ENCODE measurements at places on chromosomes 3 and 15.

GRCh38 chr15:89928421-89928820 is 15.7 kb upstream of the ARPIN start:
- no peak for DNase-seq

DNA sequence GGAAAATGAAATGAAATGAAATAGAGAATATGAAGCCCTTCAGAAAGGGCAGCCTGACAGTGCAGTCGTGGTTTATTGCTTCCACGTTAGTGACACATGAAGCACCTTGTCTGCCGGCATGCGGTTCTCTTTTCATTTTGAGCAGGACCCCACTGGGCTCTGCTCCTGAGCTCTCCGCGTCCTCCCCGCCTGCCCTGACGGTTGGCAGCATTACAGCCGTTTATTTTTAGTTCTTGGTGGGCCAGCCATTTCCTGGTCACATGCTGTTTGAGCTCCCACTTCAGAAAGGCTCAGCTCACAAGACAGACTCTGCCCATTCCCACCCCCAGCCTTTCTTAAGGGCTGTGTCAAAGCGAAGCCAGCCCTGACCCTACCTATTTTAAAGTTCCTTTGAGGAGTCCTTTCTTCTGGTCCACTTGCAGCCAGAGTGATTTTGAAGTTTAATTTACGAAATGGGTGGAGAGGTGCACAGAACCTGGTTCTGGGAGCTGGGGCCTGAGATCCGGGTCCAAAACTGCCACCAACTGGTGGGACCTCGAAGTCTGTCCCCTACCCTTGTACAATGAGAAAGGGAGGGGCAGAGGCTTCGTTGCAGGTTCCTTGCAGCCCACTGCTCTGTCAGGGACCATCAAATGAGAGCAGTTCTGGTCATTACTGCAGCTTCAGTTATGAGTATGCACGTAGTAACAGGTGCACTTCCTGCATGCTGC is 60.1 kb downstream of the MGLL start:
- DNase-seq, result no peak

GRCh38 chr15:58221591-58222241 is 83.5 kb downstream of the AQP9 start:
- no peak for DNase-seq

- DNase-seq, result peak; percentile 33
Measured at GRCh38 chr3:177196456-177197040, 734 bp downstream of the TBL1XR1 start.

GRCh38 chr3:111850537-111850936 is 8.5 kb upstream of the PHLDB2 start:
- DNase-seq, result no peak

GRCh38 chr3:115999001-115999585 is 375.8 kb downstream of the GAP43 start:
- no peak for DNase-seq

- no peak for DNase-seq
Measured at GRCh38 chr3:125324341-125324740, 50.8 kb downstream of the ZNF148 start.

GRCh38 chr3:49351521-49352011 is 6.6 kb downstream of the GPX1 start:
- peak; percentile 98 for DNase-seq

- DNase-seq, result no peak
Measured at GRCh38 chr3:10292505-10293419, at the start of gene GHRL. Gene GHRL (minus strand): TSS chr3:10292947. CDS start chr3:10290180, 2,767 bp downstream.

GRCh38 chr15:68990231-68990991 is 24.1 kb upstream of the NOX5 start:
- no peak for DNase-seq

DNA sequence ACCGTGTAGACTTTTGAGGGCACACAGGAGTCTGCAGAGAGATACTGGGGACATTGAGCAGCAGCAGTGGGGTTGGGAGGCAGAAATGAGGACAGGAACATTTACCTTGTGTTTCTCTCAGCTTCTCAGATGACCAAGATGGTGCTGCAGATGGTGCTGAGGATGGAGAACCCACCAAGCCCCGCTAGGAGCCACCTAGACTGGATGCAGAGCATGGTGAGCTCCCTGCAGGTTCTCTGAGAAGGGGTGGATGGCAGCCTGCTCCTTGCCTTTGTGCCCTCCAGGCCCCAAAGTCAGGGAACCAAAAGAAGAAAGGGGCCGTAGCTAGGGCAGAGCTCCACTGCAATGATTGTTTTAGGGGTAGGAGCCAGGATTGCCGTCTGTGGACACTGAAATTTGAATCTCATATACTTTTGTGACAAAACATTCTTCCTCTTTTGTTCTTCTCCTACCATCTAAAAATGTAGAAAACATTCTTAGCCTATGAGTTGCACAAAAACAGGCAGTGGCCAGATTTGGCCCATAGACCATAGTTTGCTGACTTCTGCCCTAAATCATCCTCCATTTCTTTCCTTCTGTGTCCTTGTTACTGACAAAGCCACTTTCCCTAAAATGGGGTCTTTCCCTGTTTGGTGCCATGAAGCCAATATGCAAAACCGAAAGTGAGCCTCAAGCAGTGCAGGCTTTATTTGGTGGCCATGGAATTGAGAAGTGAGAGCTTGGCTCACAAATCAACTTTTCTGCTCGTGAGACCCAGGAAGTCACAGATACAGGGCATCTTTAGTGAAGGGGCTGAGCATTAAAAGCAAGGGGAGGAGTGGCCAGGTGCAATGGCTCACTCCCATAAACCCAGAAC is 11.9 kb upstream of the MUC20 start:
- DNase-seq, result no peak

- DNase-seq, result peak; percentile 83
Measured at GRCh38 chr15:62928242-62928999, 114.1 kb upstream of the TPM1 start.

GRCh38 chr15:71109130-71109529 is 6.1 kb upstream of the THSD4 start:
- DNase-seq, result no peak

- DNase-seq, result no peak
Measured at GRCh38 chr15:95329362-95329761, 1001.1 kb upstream of the NR2F2 start.

DNA sequence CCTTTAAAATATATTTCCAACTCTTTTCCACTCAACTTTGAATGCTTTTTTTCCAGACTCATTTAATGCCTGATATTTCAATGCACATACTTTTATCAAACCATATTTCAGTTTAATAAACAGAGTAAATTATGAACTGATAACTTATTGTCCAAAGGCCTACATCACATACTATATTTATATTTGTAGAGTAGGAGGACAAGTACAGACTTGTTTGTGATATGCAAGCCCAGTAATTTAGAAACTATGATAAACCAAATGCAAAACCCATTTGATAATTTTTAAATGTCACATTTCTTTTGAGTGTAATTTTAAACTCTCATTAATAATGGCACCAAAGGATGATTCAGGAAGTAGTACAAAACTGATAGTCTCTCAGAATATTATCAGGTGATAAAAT is 3.3 kb downstream of the RFX7 start:
- no peak for DNase-seq

DNA sequence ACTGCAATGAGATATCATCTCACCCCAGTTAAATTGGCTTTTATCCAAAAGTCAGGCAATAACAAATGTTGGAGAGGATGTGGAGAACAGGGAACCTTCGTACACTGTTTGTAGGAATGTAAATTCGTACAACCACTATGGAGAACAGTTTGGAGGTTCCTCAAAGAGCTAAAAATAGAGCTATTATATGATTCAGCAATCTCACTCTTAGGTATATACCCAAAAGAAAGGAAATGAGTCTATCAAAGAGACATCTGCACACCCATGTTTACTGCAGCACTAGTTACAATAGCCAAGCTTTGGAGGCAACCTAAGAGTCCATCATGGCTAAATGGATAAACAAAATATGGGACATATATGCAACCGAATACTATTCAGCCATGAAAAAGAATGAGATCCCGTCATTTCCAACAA is 68.0 kb upstream of the HES1 start:
- DNase-seq, result no peak

GRCh38 chr3:125136515-125136914 is 76.0 kb downstream of the SLC12A8 start:
- no peak for DNase-seq

DNA sequence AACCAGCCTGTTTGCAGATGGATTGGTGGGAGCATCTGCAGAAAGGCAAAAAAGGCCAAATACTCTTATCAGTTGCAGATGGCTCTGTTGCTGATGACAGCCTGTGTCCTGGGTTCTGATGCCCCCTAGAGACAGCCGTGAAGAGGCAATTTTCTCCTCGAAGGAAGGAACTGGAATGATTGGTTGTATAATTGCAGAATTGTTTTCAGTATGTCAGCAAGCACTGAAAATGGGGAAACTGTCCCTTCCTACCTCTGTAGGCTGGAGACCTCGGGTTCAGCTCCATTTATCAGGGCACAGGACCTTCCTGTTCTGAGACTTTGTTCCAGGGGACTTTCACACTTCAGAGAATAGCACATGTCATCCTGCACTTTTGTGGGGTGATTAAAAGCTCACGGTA is 103.0 kb downstream of the PGPEP1L start:
- DNase-seq, result peak; percentile 53

GRCh38 chr3:47323431-47324277 is 40.9 kb downstream of the KLHL18 start:
- no peak for DNase-seq
